ENCODE measurements at places on chromosomes 6 and 20. TPM values are rescaled to one million over a fixed set of nuclear protein-coding genes. Genes with fewer than 3 reads are reported as not detected.

DEFB124 gene
- total RNA-seq, result not detected

RIPK1 gene
- 6.6 TPM for total RNA-seq

VGLL2 gene
- not detected for total RNA-seq

CYP39A1 gene
- 4.7 TPM for total RNA-seq

OR12D3 gene
- not detected for total RNA-seq

SLC29A1 gene
- 181 TPM for total RNA-seq

PARD6B gene
- 4.7 TPM for total RNA-seq

SLC17A9 gene
- 0.73 TPM for total RNA-seq

Measured in Right ventricle myocardium superior (tissue), 1 donor.